ENCODE measurements at places on chromosomes 1 and 21.

GRCh38 chr1:59061876-59062275 is 235.0 kb upstream of the FGGY start:
- DNase-seq: no peak

GRCh38 chr1:218787826-218788225 is 385.9 kb upstream of the LYPLAL1 start:
- no peak for DNase-seq

GRCh38 chr1:220787069-220787619 is 431 bp downstream of the MTARC1 start:
- no peak for DNase-seq

GRCh38 chr1:204461331-204462228 is 33.0 kb downstream of the PIK3C2B start:
- DNase-seq: no peak

DNA sequence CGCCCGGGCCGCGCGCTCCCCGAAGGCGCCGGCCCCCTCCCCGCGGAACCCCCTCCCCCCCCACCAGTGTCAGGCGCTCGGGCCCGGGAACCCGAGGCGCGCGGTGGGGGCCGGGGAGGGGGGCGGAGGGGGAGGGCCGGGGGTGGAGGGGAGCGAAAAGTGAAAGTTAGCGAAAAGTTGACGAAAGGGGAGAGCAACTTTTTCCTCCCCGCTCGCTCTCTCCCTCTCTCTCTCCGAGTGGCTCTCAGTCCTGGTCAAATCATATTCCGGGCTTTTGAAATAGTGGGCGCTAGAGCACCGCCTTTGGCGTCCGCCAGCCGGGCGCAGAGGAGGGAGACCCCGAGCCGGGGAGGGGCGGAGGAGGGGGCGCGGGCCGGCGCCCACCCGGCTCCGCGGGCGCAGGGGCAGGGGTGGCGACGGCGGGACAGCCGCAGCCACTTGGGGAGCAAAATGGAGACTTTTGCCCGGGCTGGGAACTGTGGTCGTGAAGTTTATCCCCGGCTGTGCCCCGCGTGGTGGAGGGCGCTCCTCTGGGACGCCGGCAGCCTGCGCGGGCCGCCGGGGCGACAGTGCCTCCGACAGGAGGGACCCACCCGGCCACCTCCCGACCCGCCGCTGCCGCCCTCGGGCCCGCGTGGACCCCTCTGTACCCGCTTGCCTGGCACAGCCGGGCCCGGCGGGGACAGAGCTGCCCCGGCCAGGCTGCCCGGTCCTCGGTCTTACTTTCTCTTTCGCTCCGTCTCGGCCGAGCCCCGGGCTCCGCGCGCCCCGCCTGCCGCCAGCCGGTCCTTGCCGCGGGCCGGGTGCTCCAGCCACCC is 697 bp downstream of the PRDM16 start:
- DNase-seq: no peak

GRCh38 chr1:44949286-44949685 is 37.1 kb downstream of the EIF2B3 start:
- DNase-seq: no peak

DNA sequence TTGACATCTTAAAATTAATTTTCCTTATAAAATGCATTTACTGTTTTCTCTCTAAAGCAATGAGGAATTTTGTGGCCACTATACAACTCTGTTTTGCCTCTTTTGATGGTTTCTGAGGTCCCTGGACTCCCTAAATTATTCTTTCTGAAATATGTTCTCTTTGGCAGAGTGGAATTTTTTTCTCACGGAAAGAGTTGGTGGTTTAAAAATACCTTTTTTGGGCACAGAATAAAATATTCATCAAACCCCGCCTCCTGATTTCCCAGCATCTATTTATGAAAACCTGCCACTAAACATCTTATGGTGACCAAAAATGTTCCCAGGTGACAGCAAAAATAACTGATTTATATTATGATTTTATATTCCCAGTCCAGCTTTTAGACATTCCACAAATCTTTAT is 165.3 kb upstream of the SYT6 start:
- no peak for DNase-seq

- DNase-seq: no peak
These were observed 113.4 kb downstream of the FAM78B start for GRCh38 chr1:166053395-166053794.

DNA sequence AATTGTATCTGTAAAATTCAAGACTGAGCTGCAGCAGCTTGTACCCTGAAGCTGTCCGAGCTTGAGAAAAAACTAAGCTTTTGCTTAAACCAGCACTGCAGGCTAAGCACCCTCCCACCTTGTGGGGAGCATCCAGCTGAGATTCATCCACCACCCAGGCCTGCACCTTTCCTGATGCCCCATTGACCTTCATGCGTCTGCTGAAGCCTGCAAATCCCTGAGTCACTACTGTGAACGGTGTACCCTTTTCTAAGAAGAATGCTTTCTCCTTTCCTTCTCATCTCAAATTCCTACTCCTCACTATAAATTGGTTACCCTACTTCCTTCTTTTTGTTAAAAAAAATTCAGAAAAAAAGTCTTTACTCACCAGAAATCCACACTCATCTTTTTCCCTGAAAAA is 90.9 kb upstream of the RGS18 start:
- no peak for DNase-seq

DNA sequence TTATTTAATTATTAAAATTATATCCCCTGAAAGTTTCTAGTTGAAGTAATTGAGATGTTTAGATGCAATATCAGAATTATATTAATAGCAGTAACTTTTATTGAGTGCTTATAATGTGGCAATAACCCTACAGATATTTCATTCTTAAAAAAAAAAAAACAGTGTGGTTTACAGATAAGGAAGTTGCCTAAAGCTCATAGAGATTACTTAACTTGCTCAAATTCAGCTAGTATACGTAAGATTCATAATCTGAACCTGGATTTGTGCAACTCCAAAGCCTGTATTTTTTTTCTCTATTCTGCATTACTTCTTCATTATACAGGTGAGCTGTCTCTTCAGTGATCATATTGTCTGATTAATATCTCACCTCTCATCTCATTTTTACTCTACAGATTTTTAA is 156.0 kb upstream of the PTBP2 start:
- no peak for DNase-seq
